ENCODE measurements at places on chromosomes 1 and 21. TPM values are rescaled to one million over a fixed set of nuclear protein-coding genes. Genes with fewer than 3 reads are reported as not detected.

NHLH2 gene
- total RNA-seq: not detected

MRAP gene
- total RNA-seq: not detected

HSPA6 gene
- 0.75 TPM for total RNA-seq

OR10Z1 gene
- total RNA-seq: not detected

BACE2 gene
- 74.7 TPM for total RNA-seq

LRRC3 gene
- 0.81 TPM for total RNA-seq

RAVER2 gene
- 13.1 TPM for total RNA-seq

C1orf226 gene
- 4.0 TPM for total RNA-seq

CDA gene
- 3.5 TPM for total RNA-seq
